ENCODE measurements at places on chromosomes 12 and 14.

- DNase-seq: no peak
Observed at GRCh38 chr12:2119266-2119665, 66.5 kb downstream of the CACNA1C start.

DNA sequence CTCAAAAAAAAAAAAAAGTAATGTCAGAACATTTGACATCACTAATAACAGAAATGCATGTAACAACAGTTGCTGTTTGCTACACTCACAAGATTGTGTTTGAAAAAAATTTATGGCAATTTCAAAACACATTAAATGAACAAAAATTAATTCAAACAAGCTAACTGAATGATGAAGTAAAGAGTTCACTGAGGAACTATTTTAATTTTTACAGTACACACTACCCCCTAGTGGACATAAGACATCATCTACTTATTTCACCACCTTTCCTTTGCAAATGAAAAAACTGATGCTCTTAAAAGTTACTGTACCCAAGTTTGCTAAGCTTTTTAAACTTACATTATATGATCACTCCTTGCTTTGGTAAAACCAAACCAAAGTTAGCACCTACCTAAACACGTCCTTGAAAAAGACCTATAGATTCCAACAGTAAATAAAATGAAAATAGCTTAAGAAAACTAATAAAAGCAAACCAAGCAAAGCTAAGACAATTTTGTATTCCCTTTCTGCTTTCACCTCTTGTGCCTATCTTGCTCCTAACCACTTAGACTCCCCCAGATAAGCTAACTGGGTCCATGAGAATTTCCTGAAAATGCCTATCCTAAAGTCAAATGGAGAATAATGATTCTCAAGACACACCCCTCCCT lies 22.2 kb downstream of the UBE2N start:
- DNase-seq: no peak

GRCh38 chr12:18296201-18296908 lies 35.0 kb downstream of the PIK3C2G start:
- no peak for DNase-seq

GRCh38 chr12:63382930-63383329 lies 231.9 kb upstream of the AVPR1A start:
- no peak for DNase-seq
